Endothelial cell (in vitro differentiated cells): ENCODE measurements at places on chromosomes 11 and 22. TPM values are rescaled to one million over a fixed set of nuclear protein-coding genes. Genes with fewer than 3 reads are reported as not detected.
A peak's percentile ranks its signal among the peaks of the same experiment; 100 is the strongest.

The TP53AIP1 gene
- total RNA-seq: 0.13 TPM

The APOBEC3A gene
- not detected for total RNA-seq

The MUC5AC gene
- not detected for total RNA-seq

- no peak overlapping the region for H3K4me3 ChIP-seq
- peaks cover 1% of the 10 kb centered on the region for H3K4me1 ChIP-seq
- no peak overlapping the region for H3K27ac ChIP-seq
Measured at GRCh38 chr22:49295465-49295743, 532.3 kb downstream of the BRD1 start.

DNA sequence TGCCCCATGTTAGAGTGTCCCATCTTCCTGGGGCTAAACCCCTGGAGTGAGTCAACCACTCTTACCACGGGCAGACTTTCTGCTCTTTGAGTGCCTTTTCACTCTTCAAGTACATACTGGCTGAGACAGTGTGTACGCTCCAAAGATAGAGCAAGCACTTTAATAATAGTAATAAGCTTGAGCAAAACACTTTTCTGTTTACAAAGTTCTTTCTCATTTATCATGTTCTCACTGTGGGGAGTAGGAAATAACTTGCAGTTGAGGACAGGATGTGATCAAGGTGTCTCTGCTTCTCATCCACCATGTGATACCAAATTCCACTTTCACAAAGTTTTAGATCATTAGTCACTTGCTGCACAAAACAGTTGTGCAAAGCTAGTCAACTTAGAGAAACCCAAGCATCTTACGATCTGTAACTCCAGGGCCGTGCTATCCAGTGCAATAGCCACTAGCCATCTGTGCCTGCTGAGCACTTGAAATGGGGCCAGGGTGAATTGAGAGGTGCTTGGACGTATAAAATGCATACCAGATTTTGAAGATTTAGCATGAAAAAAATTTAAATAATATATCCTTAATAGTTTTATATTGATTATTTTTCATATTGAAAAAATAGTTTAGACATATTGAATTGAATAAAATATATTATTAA is 135.3 kb downstream of the KIF18A start:
- no peak for DNase-seq
- H3K36me3 ChIP-seq: no peaks in the 10 kb centered on the region
- no peak overlapping the region for H3K4me3 ChIP-seq
- no peaks in the 10 kb centered on the region for H3K4me1 ChIP-seq

The ARL2 gene
- 66.4 TPM for total RNA-seq

GRCh38 chr11:20337526-20338154 is 25.9 kb upstream of the HTATIP2 start:
- H3K36me3 ChIP-seq: no peaks in the 10 kb centered on the region
- H3K27me3 ChIP-seq: no peaks in the 10 kb centered on the region
- H3K4me1 ChIP-seq: peaks cover 4% of the 10 kb centered on the region

DNA sequence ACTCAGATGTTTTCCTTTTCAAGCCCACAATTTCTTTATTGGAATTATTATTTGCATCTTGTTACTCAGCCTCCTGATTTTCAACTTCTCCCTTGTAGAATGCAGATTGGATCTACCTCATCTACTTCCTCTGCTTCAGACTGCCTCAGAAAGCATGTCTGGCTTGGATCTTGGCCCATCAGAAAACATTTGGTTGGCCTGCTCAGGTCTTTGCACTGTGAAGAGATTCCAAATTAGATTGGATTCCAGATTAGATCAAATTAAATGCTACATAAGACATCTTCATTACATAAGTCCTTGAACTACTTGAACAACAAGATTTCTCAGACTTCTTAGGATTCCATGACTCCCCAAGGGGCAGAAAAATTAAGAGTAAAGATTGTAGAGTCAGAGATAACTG is 358.0 kb downstream of the DLG2 start:
- no peaks in the 10 kb centered on the region for H3K27me3 ChIP-seq
- no peak overlapping the region for H3K4me3 ChIP-seq
- H3K36me3 ChIP-seq: peaks cover 10% of the 10 kb centered on the region
- no peak overlapping the region for H3K27ac ChIP-seq
- H3K4me1 ChIP-seq: peaks cover 12% of the 10 kb centered on the region

DNA sequence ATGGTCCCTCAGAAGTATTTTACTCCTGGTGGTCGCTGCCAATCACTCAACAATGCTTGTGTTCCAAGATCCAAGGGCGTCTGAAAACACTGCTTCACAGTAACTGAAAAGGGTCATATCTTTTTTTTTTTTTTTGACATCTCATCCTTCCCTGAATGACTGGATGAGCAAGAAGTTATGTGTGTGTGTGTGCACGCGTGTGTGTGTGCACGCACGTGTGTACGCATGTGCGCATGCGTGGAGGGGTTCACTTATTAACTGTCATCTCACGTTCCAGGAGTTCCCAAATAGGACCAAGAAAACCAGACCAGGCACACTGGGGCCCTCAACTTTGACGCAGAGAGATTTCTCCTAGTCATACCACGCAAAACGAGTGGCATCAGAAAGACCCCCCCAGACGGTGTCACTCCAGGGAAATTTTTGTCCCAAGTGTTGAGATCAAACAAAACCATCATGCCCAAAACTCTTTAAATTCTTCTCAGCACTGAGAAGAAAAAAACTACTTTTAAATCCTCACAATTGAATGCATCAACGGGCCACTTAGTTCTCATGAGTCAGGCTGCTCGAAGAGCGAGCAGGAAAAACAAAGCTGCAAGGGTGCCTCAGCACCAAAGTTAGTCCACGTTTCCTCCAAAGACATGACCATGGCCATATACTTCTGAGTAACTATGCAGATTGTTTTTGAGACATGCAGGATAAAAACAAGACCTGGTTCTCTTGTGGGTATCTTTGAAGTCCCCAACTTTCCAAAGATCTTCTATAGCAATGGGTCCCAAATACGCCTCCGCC is 12.9 kb downstream of the MN1 start:
- peaks cover 2% of the 10 kb centered on the region for H3K27me3 ChIP-seq
- DNase-seq: no peak
- H3K4me3 ChIP-seq: no peak overlapping the region
- peaks cover 13% of the 10 kb centered on the region for H3K4me1 ChIP-seq
- H3K36me3 ChIP-seq: no peaks in the 10 kb centered on the region

- H3K36me3 ChIP-seq: peaks cover 10% of the 10 kb centered on the region
- peak overlapping the region; percentile 92 for H3K4me3 ChIP-seq
Measured at GRCh38 chr22:50202130-50202666, 1.4 kb downstream of the SELENOO start.

The CATSPER1 gene
- total RNA-seq: not detected

DNA sequence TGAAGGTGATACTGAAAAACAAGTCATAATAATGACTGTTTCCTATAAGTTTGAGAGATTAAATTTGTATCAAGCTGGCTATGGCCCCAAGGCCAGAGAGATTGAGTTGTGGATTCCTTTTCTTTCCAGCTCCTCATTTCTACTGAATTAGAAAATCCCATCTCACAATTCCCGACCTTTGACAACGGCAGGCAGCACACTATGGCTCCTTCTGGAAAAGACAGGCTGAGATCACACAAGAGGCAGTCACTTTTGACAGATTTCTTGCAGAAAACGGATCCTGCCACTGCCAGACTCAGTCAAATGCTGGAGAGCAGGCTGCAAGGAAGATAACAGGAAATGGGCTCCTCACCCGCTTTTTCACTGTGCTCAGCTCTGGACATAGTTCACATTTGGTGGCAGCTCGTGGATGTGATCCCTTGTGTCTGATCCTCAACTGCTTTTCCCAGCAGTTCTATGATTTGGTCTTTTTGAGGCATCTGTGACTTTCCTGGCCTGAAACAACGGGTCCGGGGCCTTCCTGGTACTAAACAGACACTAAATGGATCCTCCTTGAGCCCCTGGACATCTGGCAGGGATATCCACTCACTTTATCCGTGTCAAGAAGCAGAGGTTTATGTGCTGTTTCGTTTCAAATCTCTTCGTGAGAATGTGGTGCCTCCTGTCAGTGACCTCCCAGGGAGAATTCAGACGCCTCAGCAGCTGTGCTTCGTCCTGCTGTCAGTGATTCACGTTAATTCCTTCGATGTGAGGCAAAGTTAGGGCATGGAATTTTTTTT is 26.1 kb upstream of the RTL6 start:
- peaks cover 1% of the 10 kb centered on the region for H3K27me3 ChIP-seq
- no peaks in the 10 kb centered on the region for H3K36me3 ChIP-seq
- H3K4me1 ChIP-seq: no peaks in the 10 kb centered on the region
- H3K27ac ChIP-seq: no peak overlapping the region

GRCh38 chr22:40473703-40474102 is 103.3 kb downstream of the SGSM3 start:
- H3K4me3 ChIP-seq: no peak overlapping the region
- no peaks in the 10 kb centered on the region for H3K36me3 ChIP-seq
- H3K4me1 ChIP-seq: peaks cover 31% of the 10 kb centered on the region

DNA sequence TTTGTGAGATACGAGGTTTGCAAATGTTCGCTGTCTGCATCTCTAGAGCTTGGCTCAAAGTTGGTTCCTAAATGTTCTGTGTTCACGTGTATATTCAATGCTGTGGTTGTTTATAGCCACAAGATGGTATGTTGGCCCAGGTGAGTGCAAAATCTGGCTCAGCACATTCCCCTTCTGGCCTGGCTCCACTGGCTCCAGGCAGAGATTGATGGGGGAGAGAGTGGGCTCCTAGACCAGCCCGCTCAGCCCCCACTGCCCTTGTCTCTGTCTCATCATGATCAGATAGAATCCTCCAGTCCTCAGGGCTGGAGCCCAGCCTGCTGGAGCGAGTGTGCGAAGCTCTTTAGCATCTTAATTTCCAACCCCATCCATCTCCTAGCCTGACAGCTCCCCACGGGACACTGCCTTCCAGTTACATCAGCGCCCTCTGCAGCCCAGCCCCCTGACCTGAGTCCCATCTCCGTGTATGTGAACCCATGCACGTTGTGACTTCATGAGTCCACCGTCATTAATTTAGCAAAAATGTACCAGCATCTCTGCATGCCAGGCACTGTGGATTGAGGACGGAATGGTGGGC is 2.0 kb downstream of the P2RX3 start:
- no peaks in the 10 kb centered on the region for H3K36me3 ChIP-seq
- DNase-seq: peak; percentile 50
- H3K27me3 ChIP-seq: peaks cover 12% of the 10 kb centered on the region
- H3K27ac ChIP-seq: peak overlapping the region; percentile 80
- H3K4me3 ChIP-seq: peak overlapping the region; percentile 2

DNA sequence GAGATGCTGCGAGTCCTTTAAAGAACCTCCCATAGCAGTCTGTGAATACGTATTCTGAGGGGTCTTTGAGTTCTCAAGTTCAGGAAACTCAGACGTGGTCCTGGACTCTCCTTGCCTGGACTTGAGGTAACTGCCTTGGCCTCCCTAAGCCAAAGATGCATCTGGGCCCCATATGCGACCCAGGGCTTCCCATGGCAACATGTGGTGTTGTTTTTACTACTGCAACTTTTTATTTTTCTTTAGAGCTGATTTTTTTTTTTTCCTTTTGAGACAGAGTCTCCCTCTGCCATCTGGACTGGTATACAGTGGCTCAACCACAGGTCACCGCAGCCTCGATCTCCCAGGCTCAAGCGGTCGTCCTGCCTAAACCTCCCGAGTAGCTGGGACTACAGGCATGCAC is 321.1 kb downstream of the ST3GAL4 start:
- no peak for DNase-seq
- peaks cover 2% of the 10 kb centered on the region for H3K27me3 ChIP-seq
- no peak overlapping the region for H3K4me3 ChIP-seq
- no peak overlapping the region for H3K27ac ChIP-seq
- no peaks in the 10 kb centered on the region for H3K4me1 ChIP-seq
- no peaks in the 10 kb centered on the region for H3K36me3 ChIP-seq

DNA sequence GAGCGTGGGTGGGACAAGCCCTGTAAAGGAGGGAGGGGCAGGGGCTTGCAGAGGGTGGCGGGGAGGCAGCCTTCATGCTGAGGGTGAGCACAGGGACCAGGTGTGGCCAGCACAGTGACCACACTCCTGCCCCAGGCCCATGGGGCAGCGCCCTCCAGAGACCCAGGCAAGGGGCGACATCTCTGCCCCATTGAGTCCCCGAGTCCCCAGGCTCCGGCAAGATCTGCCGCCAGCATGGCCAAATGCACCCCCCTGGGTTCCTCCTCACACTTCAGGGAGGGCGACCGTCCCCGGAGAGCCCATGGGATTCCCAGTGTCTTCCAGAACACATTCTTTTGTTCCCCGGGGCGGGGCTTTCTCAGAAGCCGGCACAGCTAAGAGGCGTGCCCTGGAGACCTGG is 362.5 kb downstream of the TBC1D22A start:
- H3K36me3 ChIP-seq: no peaks in the 10 kb centered on the region
- H3K4me3 ChIP-seq: no peak overlapping the region
- no peak for DNase-seq
- H3K27ac ChIP-seq: no peak overlapping the region

The P4HA3 gene
- 0.64 TPM for total RNA-seq

DNA sequence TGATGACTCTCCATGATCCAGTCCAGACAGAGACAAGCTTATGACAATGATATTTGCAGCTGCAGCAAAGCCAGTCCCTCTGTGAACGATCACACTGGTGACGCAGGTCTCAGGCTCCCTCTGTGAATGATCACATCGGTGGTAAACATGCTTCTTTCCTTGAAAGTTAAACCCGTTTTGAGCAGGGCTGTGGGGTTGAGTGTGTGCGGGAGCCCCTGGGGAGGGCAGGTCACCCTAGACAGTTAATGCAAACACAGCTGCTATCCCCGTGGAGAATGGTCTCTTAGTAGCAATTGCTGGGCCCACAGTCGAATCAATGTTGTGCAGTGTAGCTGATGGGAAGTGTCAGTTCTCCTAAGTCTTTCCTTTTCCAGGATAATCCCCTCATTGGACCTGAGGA is 71.0 kb upstream of the KIRREL3 start:
- no peak for DNase-seq
- no peaks in the 10 kb centered on the region for H3K36me3 ChIP-seq
- H3K4me3 ChIP-seq: no peak overlapping the region
- no peaks in the 10 kb centered on the region for H3K4me1 ChIP-seq
- H3K27ac ChIP-seq: no peak overlapping the region

GRCh38 chr11:118514103-118514502 is 13.2 kb upstream of the TTC36 start:
- H3K27me3 ChIP-seq: peaks cover 2% of the 10 kb centered on the region
- DNase-seq: no peak
- H3K4me3 ChIP-seq: peak overlapping the region; percentile 4
- peaks cover 59% of the 10 kb centered on the region for H3K36me3 ChIP-seq
- H3K27ac ChIP-seq: peak overlapping the region; percentile 15

The PRR5L gene
- total RNA-seq: 122 TPM

The CASP5 gene
- total RNA-seq: not detected

The MMP1 gene
- total RNA-seq: not detected

- peak overlapping the region; percentile 100 for H3K27ac ChIP-seq
- H3K36me3 ChIP-seq: peaks cover 18% of the 10 kb centered on the region
- peaks cover 72% of the 10 kb centered on the region for H3K4me1 ChIP-seq
- DNase-seq: peak; percentile 49
- peak overlapping the region; percentile 66 for H3K4me3 ChIP-seq
Measured at GRCh38 chr11:125214601-125215565, 50.3 kb downstream of the PKNOX2 start.

DNA sequence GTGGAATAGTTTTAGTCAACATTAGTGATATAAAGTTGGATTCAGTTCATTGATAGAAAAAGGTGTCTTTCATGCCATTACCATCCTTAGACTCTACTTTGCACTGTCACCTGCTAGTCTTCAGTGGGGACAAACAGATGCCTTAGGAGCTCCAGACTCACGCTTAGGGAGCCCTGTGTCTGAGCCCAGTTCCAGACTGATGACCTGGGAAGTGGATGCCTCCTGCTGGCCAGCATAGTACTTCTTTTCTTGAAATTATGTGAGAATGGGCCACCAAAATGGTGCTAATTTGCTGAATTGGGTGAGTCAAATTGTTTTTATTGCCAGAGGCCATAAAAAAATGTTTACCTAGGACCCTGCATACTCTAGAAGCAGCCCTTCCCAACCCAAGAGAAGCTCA is 53.9 kb downstream of the NOX4 start:
- no peak for DNase-seq
- no peaks in the 10 kb centered on the region for H3K36me3 ChIP-seq
- H3K4me1 ChIP-seq: peaks cover 10% of the 10 kb centered on the region
- no peak overlapping the region for H3K27ac ChIP-seq

The SHISAL1 gene
- total RNA-seq: 6.5 TPM

The FAT3 gene
- total RNA-seq: 17.6 TPM

The MAP6 gene
- total RNA-seq: 0.26 TPM

The CABP4 gene
- not detected for total RNA-seq

The C1QTNF4 gene
- 50.4 TPM for total RNA-seq
